ENCODE measurements at places on chromosomes 3 and 15.

DNA sequence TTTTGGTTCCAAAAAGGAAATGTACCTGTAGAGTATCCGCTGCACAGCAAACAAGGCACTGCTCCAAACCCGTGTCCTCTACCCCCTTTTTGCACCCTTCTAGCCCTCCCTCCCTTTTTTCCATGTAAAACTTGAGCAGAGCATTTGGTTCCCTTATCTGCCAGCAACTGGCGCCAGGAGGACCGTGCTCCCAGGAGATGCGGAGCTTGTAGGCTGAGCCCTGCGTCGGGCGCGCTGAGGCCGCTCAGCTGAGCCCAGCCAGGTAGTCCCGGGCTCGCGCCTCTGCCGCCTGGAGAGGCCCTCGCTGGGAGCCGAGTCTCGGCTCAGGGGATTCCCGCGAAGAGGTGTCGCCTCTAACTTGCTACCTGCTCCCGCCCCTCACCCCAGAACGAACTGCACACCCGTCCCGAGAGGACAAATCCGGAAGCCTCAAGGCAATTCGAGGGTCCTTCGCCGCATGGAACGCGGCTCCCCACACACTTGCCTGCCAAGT, 575 bp downstream of the TRPM7 start:
- peak; percentile 67 for DNase-seq

DNA sequence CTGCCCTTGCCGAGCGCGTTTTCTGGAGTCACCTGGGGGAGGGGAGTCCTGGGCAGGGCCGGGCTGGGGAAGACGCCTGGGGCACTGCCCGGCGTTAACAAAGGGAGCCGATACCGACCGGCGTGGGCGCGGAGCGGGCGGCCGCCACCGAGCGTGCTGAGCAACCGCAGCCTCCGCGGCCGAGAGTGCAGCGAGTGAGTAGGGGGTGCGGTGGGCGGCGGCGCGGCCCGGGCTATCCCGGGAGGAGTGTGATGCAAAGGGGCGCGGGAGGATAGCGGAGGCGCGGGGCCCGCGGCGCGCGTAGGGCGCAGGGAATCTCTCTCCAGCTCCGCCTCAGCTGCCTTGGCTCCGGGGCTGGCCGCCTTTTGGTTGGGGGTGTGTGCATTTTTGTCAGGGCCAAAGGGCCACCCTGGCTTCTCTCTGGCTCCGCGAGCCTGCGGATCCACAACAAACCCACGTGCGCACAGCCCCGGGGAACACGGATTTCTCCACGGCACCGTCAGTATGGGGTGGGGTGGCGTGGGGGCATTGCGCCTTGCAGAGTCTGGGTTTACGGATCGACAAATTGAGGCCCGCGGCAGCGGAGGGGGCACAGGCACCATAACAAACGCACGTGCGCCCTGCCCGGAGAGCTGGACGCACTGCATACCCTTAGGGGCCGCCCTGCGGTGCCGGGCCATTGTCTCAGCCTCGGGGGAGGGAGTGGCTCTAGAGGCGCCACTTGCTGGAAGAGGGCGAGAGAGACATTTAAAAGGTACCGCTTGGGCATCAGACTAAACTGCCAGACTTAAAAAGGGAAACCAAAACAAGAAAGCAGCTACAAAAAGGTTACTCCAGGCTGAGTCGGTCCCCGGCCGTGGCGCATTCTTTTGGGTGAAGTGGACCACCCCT, 560 bp downstream of the ST6GAL1 start:
- peak; percentile 30 for DNase-seq

DNA sequence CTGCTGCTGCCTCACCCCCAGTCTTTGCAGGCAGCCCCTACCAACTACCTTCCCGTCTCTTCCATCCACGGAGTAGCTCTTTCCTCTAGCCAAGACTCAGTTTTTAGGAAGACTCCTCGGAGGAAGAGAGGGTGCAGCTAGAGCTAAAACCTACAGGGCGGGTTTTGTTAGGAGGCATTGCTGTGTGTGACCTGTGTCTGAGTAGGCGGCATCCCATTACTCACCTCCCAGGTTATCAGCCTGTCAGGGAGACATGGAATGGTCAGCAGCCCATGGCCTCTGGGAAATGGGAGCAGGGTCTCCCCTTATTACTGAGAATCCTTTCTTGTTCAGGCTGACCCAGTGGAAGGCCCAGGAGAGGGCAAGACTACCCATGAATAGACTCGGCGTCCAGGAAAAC, 43.8 kb upstream of the FGD5 start:
- no peak for DNase-seq

- DNase-seq: no peak
These were observed 22.4 kb downstream of the GYG1 start for GRCh38 chr3:149013726-149014125.

GRCh38 chr3:79604681-79605080, 163.1 kb downstream of the ROBO1 start:
- no peak for DNase-seq

- no peak for DNase-seq
These were observed 7.4 kb downstream of the PRSS50 start for GRCh38 chr3:46710229-46710628.

GRCh38 chr3:142723665-142723967, 218 bp upstream of the TRPC1 start:
- DNase-seq: no peak

GRCh38 chr3:129181819-129182218, 1.9 kb downstream of the CNBP start:
- no peak for DNase-seq

DNA sequence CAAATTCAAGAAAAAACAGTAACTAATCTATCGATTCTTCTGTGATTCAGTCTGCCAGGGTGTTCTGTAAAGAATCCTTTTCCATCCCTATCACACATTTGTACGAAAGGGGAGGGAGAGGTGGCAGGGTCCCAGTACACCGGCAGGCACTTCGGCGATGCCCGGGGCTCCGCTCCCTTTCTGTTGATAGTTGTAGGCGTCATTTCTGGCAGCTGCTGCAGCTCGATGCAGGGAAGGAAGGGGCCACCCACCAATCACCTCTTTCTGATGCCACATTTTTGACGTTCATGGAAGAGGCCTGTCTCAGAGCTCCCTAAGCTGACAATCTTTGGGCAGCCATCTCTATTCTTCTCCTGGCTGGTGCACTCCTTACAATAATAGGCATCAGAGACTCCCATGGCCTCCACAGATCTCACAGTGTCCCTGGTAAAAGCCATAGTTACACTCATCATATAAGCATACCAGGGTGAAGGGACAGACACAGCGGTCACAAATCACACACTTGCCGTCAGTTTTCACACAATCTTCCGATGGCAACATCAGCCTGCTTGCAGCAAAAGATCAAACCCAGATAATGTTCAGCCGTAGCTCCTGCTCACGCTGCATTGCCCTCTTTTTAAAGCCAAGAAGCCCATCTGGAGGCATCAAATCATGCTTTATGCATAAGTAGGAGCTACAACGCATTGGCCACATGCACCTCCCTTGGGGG, 60.8 kb upstream of the ZBTB38 start:
- DNase-seq: no peak

GRCh38 chr3:122233101-122233952, 49.9 kb downstream of the CASR start:
- DNase-seq: no peak

DNA sequence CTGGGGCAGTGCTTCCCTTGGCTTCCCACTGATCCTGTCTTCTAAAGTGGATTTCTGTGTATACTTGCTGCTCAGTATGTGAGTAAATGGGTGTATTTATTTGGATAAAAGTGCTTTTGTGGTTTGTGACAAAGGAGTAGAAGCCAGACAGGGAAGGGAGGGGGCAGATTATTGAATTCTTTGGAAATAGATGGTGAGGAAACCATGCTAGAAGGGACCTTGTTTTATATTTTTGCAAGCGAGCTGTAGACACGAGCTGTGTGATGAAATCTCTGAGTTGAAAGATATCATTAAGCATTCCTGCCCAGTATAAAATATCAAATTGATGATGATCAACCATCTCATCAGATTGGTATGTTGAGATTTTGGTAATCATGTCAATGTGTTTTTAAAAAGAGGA, 68.9 kb downstream of the DUT start:
- DNase-seq: no peak

GRCh38 chr3:127068871-127069270, 86.0 kb downstream of the PLXNA1 start:
- no peak for DNase-seq

- no peak for DNase-seq
These were observed 67.9 kb upstream of the UNC13C start for GRCh38 chr15:53910236-53910849.

- DNase-seq: no peak
These were observed 21.2 kb downstream of the GABRA5 start for GRCh38 chr15:26887926-26888666.

- no peak for DNase-seq
These were observed 15.7 kb downstream of the SUSD5 start for GRCh38 chr3:33202711-33203457.

- DNase-seq: no peak
These were observed 246.1 kb downstream of the NFKBIZ start for GRCh38 chr3:102095383-102095782.

DNA sequence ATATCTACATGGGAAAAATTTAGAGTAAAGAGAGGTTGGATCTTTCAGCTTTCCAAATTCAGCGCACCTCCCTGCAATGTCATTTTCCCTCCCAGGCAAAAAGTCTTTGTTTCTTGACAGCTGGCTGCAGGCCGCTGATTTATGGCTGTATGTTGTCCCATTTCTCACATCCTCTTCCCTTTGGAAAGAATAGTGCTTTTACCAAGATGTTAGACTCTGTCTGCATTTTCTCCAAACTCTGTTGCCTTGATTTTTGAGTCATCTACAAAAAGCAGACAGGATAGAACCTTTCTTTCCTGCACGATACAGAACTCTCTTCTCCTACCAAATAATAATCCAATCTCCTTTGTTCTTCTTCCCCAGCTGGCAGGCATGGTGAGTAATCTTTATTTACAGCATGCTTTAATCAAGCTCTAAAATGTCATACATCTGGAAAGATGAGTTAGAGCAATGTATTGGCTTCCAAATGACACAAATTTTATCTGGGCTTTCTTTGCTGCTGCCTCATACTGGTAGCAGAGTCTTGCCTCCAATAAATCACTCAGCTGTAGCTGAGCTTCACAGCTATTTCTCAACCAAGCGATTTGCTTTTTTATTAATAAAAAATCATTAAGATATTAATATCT, 101.9 kb downstream of the PIK3R4 start:
- DNase-seq: no peak

DNA sequence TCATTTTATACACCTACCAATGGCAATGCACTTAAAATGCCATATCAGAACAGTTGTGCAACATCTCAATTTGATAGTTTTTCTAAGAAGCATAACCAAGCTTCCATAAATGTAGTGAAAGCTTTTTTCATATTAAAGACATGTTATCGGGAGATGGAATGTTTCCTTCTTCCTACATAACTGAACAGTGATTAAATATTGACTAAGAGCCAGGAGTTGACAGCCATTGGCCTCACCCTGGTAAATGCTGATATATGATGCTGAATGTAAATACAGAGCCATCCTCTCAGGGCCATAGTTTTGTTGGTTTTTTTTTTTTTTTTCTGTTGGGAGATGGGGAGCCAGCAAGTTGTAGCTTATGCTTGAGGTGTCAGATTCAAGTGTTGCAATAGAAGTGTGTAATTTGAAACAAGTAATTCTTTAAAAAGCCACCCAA, 203.3 kb upstream of the IL12A start:
- DNase-seq: no peak

DNA sequence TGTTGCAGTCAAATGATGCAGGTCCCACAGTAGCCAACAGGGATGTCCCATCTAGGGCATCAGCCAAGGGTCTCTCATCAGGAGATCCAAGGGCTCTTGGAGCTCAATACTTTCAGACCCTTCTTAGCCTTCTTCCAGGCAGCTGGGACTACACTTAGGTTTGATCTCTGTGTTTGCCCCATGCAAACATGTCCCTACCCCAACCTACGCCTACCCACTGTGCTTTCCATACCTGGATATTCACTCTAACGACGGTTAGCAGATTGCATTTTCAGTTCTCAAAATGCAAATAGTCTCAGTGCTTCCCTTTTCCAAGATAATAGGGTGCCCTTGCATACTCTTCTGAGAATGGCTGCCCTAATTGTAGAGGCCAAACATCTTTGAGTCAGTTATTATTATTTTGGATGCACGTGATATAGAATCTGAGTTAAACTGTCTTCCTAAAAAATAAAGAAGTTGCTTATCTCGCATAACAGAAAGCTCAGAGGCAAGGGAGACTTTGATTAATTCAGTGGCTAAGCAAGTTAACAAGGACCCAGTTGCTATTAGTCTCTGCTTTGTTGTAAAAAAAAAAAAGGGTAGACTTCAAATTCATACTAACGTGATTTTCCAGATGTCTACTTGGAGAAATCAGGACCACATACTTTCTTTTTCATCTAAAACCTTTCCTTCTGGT, 1.0 kb upstream of the CEP70 start:
- DNase-seq: no peak

DNA sequence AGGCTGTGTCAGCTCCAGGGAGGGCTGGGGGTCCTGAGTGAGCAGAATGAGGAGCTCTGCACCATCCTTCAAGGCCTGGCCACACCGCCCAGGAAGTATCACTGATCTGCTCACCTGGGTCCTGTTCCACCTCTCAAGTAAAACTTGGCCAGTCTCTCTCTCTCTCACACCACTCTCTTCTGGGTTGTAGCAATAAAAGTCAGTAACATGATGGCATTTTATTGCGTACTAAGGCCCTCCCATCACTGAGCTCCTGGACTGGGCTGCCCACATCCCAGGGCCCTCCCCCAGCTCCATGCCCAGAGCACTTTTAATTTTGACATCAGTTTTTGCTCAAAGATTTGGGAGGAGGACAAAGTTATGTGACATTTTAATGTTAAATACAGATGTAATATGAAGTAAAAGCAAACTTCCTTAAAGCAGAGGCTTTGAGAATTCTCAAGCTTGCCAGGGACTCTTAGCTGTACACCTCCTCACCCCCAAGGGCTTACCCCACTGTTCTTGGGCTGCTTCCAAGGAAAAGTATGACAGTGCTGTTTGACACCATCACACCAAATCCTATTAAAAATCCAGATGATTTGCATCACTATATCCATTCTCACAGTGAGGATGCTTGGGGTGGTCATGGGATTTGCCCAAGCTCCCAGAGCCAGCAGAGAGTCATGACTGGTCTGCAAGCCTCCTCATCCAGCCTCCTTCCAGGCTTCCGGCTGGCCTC, 105.1 kb upstream of the SLCO2A1 start:
- no peak for DNase-seq

DNA sequence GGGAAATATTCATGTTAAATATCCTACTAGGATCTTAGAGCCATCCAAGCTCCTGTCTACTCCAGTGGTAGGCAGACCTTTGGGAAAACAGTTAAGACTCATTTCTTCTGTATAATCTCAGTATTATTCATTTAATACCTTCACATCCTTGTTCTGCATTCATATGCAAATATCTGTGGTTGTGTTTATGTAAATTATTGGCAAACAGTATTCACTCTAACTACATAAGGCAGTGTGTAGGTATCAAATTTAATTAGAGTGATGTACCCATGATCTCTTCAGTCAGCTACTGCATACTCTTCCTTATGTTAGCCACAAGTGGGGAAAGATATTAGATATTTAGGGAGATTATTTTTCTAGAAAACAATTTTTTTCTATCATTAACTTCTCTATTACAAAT, 200.8 kb upstream of the SLC2A2 start:
- DNase-seq: no peak

DNA sequence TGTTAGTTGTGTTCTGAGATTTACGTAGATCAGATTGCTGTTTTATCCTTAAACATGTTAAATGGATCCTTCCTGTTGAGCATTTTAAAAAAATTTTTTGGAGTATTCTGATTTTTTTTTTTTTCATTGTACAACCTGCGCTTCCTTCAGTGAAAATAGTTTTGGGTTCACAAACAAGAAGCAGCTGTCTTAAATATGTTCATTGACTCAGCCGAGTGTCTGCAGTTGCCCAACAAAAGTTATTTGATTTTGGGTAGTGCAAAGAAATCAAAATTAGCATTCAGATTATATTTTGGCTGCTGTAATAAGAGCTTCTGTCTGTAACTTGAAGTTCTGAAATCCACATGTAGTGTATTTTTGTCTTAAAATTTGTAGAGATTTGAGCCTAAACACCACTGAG, 148.2 kb downstream of the BBX start:
- DNase-seq: no peak
